ENCODE measurements at places on chromosomes 16 and 17.

GRCh38 chr17:78993241-78993956, 13.7 kb upstream of the LGALS3BP start:
- no peak for DNase-seq

DNA sequence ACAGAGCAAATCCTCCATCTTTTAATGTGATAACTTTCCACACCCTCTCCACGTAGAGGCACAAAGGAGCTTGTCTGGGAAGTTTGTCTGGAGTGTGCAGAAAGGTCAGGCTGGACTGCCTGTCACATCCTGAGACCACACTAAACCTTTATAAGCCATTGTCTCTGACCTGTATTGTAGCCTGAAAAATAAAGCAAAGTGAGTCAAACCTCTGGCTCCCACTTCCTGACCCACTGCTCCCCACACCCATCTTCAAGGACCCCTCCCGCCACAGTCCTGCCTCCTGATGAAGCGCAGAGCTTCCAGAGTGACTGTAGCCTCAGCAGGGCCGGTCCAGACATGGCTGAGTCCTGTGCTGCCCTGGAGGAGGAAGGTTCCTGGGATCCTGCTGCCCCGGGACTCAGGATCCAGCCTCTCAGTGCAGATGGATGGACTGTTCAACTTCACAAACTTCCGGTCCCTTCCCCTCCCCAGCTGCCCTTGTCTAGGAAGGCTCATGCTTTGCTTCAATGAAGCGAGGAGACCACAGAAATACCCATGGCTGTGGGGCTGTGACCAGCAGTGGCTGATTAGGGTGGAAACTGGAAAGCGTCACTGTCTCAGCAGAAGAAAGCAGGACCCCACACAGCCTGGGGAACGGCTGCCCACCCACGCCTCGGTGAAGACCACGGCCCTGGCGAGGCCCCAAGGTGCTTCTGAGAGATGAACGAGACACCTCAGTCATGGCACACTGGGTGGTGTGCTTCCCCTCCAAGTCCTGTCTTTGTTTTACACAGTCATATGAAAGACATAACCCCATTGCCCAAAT, 30.9 kb upstream of the CLEC18B start:
- no peak for DNase-seq

GRCh38 chr16:47565454-47565853, 104.3 kb downstream of the PHKB start:
- DNase-seq = peak; percentile 17

DNA sequence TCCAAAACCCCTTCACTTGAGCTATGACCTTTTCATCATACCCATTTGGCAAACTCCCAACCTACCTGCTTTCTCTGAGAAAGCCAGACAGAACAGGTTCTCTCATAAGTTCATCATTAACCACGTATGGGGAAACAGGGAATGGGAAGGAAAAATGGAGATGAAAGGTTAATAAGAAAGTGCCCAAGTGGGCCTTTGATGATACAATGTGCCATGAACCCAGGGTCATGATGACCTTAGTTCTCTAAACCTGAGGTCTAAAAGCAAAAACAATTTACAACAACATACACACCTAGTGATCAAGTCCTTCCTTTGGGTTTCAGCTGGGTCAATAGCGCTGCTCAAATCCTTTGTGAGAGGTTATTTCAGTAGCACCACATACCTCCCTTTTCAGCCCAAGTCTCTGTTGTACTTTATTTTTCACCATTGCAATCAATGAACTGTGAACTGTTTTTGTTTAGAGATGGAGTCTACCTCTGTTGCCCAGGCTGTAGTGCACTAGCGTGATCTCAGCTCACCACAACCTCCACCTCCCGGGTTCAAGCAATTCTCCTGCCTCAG, 14.5 kb upstream of the RANGRF start:
- no peak for DNase-seq

GRCh38 chr17:8019665-8020650, 17.5 kb downstream of the GUCY2D start:
- no peak for DNase-seq

GRCh38 chr17:37576281-37576680, 32.9 kb downstream of the SYNRG start:
- DNase-seq = no peak

GRCh38 chr17:79781736-79782575, 4.0 kb downstream of the CBX2 start:
- DNase-seq = no peak

DNA sequence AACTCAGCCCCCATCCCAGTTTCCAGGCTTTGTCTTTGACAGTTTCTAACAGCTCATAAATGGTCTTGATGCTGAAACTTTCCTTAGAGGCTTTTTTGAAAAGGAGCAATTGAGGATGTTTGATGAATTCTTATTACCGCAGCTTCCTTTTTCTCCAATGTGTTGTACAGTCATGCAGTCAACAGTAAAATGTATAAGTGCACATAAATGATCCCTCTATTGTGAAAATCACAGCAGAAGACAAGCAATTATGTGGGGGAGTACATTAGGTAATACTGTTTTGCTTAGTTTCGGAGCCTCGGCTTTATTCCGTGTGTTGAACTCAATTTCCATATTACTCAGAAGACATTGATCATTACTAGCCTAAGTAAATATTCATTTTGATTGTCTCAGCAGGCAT, 673.7 kb downstream of the CDH8 start:
- no peak for DNase-seq

DNA sequence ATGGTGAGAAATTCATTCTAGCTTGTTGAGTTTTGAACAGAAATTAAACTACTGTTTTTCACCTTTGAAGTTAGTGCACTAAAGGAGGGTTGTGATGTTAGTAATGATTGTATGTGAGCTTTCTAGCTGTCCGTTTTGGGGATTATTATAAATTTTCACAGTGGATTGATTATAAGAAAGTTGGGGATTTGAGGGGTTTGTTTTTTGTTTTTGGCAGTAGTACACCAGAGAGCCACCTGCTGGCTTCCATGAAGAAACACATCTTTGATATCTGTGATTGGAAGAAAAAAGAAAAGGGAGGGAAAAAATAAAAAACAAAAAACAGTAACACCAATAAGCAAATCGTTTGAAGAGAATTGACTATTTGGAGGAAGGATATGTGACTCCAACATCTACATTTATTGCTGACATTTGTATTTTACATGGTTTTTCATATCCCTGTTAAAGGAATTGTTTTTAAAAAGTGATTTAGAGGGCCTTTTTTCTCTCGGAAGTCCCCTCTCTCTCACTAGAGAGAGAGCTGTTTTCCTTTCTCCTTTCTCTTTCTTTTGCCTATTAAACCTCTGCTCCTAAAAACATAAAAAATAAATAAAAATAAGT, 1469.5 kb upstream of the GOT2 start:
- DNase-seq = peak; percentile 39

GRCh38 chr17:65102788-65103187, 34.4 kb upstream of the RGS9 start:
- DNase-seq = no peak

DNA sequence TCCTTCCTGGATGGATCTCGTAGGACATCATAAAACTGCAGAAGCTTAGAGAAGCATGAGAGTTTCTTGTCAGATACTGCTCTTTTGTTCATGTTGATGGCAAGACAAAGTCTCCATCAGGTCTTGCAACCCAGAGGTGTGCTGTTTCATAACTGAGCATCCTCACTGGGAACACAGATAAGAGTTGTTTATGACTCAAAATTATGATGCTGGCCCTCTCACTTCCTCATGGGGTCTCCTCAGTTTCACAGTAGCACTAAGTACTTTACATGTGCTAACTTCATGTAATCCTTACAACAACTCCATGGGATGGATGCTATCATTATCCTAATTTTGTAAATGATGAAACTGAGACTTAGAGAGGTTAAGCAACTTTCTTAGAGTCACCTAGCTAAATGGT, 14.4 kb downstream of the SCPEP1 start:
- DNase-seq = no peak

- DNase-seq = no peak
These were observed 111.3 kb downstream of the CHD9 start for GRCh38 chr16:53166099-53166498.

GRCh38 chr16:67726106-67727034, 7.3 kb upstream of the GFOD2 start:
- DNase-seq = no peak

DNA sequence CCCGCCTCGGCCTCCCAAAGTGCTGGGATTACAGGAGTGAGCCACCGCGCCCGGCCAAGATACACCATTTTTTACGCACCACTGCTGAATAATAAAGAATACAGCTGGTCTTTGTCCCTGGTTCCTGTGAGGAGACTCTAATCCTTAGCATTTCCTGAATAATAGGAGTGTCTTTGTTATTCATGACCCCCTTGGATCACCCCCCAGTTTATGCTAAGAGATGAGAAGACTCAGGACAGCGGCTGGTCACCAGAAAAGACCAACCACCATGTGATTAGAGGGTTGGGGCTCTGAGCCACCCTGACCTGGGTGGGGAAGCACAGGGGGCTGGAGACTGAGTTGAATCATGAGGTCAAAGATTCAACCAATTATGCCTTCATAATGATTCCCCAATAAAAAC, 17.3 kb downstream of the PHLPP2 start:
- no peak for DNase-seq

GRCh38 chr16:53912155-53912554, 208.2 kb downstream of the FTO start:
- DNase-seq = no peak

GRCh38 chr16:74903120-74903519, 81.8 kb downstream of the WDR59 start:
- no peak for DNase-seq

DNA sequence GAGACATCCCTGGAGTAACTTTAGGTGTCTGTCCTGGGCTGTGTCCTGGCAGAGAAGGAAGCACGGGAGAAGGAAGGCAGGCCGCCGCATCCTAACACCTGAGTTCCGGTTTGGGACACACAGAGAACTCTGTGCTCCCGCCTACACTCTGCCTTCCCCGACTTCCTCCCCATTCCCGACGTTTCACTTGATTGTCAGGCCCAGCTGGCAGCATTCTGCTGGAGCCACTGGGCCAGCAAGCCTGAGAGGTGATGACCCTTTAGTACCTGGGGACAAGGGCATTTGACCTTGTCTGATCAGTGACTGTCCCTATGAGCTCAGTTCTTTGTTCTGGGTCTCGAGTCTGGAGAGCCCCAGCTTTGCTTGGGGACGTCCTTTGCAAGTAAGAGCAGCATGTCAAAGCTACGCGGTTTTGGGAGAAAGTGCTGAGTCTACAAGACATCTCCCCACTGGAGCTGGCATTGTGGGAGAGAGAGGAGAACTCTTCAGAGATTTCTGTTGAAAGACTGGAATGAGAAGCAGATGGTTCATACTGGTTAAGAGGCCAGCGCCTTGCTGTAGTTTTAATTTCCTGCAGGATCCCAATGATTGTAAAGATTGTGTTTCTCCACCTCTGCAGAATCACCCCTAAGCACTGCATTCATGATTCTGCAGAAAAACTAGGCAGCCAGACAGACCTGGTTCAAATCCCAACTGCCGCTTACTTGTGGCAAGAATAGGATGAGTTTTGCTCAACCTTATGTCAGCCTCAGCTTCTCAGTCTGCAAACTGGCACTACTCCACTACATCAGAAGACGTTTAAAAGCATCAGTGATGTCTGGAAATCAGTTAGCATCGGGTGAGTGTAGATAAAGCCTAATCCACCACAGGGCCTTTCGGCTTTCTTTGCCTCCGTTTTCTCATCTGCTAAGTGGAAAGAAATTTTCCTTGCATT, 20.6 kb downstream of the ABAT start:
- DNase-seq = no peak

DNA sequence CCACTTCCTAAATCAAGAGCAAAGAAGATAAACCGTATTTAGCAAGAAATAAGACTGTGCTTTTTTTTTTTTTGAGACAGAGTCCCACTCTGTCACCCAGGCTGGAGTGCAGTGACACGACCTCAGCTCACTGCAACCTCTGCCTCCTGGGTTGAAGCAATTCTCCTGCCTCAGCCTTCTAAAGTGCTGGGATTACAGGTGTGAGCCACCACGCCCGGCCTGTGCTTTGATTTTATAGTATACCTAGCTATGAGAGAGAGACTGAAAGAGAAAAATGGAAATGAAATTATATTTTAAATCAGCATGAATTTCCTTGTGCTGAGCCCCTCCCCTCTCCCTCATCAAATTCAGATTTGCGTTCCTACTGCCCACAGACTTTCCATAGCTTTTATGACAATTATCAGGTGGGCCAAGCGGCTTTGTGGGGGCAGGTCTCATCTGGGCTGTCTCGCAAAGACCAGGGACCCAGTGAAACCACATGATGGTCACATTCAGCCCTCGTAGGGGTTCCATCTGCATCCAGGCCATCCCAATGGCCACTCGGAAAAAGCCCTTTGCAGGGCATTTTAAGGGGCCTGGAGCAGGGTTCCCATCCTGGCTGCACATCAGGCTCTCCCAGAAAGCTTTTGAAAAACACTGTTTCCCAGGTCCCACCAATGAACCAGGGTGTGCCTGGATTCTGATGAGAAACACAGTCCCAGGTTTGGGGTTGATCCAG, 8.5 kb downstream of the CACNG1 start:
- DNase-seq = no peak

All from muscle of back (tissue), 13 donors.